CD4-positive, alpha-beta T cell treated with Interleukin-15 for 4 hours (primary cell): ENCODE measurements at places on chromosomes 4 and X.

- DNase-seq: no peak
These were observed 2.7 kb downstream of the EPHA5 start for GRCh38 chr4:65667506-65668041.

DNA sequence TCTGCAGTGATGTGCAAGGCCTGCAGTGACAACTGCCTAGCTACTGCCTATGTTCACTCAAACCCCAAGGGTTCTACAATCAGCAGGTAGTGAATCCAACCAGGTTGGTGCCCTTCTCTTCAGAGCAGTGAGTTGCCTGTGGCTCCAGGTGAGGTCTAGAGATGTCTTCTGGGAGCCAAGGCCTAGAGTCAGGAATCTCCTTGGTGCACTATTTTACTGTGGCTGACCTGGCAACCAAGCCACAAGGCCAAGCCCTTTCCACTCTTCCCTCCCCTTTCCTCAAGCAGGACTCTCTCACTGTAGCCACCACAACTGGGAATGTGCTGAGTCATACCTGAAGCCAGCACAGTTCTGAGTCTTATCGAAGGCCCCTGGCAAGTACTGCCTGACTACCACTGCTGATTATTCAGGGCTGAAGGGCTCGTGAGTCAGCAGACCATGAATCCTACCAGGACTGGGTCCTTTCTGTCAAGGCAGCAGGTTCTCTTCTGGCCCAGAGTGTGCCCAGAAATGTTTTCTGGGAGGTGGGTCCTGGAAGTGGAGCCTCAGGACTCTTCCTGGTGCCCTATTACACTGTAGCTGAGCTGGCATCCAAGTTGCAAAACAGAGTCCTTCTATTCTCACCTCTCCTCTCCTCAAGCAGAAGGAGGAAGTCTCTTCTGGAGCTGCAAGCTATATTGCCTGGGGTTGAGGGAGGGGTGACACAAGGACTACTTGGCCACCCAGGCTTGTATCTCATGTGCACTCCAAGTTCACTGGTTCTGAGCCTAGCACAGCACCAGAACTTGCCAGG lies 111.6 kb downstream of the BTC start:
- DNase-seq: no peak

DNA sequence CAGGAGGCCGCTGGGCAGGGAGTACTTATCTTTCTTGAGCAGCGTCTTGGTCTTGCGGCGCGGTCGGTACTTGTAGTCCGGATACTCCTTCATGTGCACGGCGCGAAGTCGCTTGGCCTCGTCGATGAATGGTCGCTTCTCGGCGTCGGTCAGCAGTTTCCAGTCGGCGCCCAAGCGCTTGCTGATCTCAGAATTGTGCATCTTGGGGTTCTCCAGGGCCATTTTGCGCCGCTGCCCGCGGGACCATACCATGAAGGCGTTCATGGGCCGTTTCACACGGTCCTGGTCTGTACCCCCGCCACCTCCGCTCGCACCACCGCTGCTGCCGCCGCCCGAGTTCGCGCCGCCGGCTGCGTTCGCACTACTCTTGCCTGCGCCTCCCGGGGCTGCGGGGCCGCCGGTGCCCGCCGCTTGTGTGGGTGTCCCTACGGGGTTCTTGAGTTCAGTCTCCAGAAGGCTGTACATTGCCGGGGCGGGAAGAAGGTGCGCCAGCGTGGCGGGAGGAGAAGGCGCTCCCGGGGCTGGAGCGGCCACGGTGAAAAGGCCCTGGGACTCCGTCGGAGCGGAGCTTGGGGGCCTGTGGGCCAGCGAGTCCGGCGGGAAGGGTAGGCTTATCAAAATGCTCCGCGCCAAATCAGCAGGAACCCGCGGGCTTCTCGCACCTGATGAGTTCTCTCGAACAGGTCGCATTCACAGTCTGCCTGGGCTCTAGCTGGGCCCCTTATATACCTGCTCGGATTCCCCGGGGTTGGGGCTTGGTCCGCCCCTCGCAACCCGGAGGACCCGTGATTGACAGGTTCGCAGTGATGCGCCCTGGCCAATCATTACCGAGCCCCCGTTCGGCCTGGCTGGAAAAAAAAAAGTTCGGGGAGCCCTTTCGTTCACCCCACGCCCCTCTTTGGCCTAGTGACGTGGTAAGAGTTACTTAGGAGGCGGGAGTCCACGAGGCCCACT lies at the start of gene SOX3:
Gene SOX3 (minus strand): TSS at position 699 of the 954 bp plus-strand sequence. CDS start 9 bp downstream, at position 690.
- DNase-seq: no peak

DNA sequence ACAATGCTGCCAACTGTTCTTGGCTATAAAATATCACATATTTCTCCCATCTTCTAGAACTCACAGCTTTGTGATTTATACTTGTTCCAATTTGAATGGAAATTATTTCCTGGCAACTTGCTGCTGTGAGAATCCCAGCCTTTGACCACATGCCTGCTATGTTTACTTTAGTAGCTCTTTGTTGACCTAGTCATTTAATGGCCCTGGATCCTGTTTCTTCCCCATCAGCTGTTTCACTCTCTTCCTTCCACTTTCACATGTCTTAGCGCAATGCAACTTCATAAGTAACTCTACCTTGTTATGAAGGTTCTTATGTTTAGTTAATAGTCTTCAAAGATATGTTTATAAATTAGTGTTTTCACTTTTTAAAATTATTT lies 1973.6 kb upstream of the AGA start:
- DNase-seq: no peak

GRCh38 chr4:3475041-3475712 lies 12.1 kb downstream of the DOK7 start:
- no peak for DNase-seq

GRCh38 chr4:156686120-156686519 lies 285.5 kb downstream of the PDGFC start:
- DNase-seq: no peak

DNA sequence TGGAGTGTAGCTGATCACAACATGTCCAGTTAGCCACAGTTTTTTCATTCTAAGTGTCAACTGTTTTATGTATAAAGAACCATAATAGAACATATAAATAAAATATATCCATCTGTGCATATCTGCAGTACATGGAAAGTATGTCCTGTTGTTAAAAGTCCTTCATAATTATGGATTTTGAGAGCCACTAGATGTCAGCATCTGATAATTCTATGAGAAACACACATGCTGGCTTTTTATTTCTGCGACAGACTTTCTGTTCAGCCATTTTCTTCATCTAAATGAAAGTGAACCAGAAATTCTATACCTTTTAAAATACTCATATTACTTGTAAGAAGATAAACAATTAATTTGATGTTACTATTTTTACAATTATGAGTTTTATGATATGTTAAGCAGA lies 251.5 kb downstream of the GPM6A start:
- DNase-seq: no peak

DNA sequence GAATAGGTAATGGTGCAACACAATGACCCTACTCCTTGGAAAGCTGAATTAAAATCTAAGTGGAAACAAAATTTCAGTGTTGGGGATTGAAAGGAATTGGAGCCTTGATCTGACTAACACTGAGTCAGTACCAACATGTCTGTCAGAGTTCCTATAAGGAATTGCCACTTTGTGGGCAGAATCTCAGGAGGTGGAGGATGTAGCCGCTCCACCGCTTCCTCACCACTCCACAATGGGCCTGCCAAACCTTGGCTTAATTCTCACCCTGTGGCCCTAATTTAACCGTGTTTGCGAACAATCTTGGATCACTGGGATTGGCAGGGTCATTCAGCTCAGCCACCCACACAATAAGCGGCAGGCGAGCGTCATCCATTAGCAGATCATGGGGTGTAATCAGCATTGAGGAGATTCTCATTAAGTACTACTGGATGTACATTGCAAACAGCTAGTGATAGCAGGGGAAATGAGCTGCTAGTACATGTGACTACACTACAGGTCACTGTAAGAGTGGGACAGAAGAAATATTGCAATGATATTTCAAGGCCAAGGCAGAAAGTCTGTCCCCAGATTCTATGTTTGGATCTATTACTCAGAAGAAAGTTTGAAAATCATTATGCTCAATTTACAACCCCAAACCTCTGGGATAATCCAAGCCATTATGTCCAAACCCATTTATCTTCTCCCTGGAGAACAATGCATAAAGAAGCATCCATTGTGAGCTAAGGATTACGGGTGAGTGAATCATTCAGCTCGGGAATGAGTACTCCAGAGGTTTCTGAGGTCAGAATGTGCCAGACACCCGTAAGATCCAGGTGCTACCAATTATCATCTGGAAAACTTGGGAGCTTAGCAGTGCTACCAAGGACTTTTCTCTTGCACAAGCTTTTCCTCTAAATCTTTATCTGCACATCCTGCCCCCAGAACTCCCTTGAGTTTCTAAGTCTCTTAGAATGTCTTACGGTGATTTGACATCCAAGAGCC lies 5.8 kb downstream of the SRPX start:
- no peak for DNase-seq

DNA sequence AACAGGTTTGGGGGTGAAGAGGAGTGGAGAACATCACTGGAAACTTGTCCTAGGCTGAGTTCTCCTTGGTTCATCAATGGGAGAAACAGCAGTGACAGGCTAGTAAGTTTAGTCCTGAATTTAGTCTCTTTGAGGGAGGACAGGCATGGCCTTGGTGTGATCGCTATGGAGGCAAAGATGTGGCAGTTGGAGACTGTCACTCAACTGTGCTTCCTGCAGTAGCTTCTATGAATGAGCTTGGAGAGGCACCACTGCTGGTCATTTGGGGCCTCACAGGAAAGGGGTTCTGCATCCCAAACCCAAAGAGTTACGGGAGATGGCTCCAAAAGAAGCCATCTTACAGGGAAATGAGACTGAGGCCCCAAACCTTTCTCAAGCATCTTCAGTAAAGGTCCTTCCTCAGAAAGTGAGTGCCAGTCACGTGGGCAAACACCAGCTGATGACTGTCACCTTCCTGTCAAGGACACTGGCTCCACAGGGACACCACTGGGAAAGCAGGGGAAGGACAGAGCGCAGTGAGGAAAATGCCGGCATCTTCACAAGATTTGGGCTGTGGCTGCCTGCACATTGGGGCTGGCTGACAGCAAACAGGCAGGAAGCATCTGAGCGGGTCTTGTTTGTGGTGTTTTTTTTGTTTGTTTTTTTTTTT lies 7.2 kb downstream of the MRFAP1 start:
- DNase-seq: no peak

- DNase-seq: no peak
These were observed 3.7 kb upstream of the SETD7 start for GRCh38 chr4:139559687-139560086.

DNA sequence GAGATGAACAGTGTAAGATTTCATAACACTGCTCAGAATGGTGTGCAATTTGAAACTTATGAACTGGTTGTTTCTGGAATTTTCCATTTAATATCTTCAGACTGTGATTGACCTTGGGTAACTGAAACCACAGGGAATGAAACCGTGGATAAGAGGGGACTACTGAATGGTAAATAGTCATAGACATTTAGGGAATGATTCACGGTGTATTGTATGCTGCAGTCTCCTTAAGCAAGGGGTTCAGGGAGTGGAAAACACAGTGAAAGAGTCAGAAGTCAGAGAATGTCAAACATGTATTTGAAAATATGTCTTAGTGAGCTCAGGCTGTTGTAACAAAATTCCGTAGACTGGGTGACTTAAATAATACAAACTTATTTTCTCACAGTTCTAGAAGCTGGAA lies 398.2 kb upstream of the DIPK2B start:
- DNase-seq: no peak

DNA sequence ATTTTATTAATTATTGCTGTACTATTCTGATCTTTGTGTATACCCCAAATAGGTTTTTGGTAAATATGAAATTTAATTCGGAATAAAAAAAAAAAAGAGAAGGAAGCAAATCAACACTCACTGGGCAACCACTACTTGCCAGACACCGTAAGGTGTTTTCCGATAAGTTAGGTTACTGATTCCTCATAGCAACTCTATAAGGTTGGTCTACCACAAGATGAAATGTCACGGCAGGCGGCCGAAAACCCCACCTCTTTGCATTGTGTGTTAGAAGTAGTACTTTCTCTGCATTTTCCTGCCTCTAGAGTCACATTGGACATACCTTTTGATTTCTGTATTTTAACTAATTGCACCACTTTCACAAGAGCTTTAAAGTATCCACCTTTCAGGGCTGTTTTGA lies 44.5 kb upstream of the RASGEF1B start:
- DNase-seq: no peak

GRCh38 chr4:164139291-164139690 lies 614.6 kb upstream of the SMIM31 start:
- DNase-seq: no peak

DNA sequence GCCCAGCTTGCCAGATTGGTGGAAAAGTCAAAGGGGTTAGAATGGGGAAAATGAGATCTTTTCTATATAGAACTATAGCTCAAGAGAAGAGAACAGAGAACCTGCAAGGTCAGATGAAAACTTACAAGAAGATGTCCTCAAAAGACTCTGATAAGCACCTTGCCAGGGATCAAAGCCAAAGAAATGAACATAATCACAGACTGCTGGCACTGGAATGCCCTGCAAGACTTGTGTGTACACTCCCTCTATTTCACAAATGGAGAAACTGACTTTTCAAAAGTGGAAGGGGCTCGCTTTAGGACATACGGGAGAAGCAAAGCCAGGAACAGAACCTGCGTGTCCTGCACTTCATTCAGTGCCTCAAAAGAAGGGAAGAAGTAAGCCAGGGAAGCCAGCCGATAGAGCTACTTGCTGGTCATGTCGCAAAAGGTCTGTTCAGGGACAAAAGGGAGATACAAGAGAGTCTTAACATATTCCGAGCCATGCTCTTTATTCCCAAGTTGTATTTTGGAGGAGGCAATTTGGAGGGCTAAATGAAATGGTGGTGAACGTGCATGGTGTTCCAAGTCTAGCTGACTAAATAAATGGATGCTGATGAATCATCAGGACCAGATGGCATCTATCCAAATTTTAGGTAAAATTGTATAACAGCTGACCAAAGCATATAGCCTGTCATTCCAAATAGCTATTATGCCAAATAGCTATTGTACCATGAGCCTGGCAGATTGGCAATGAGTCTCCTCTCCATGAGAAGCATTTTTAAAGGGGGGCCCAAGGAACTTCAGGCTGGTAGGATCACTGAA lies 175.6 kb upstream of the GPC4 start:
- DNase-seq: no peak

- no peak for DNase-seq
These were observed 494.5 kb downstream of the BCOR start for GRCh38 chrX:39603230-39603629.

DNA sequence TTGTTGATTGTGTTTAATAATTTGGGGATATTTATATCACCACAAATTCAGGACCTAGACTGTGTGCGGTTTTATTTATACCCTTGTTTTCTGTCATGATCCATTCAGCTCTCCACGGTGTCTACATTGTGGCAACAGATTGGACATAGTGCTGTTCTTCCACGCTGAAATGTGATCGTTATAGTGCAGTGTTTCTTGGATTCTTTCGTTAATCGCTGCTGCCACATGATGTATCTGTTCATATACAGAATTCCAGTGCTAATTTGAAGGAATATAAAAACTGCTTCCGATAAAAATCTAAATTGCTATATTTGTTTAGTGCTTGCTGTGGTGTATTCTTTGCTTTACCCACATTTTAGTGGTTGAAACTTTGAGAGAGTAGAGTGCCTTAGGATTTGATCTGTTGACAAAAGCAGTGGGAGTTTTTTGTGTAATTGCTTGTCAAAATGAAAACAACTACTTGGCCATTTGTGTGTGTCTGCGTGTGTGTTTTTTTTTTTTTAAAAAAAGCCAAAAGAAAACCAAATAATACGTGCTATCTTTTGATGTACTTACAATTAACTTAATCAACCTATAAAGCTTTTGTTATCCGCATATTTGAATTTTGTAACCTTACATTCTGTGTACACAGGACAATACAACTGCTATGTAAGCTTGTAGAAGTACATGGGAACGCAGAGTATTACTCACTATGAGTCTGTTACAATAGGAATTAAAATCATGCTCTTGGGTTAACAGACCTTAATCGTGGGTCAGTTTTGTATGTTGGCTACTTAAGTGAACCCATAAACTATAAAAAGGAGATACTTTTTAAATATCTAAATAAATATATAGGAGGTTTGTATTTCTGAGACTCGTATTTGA lies 353.3 kb downstream of the ARHGAP24 start:
- DNase-seq: no peak

GRCh38 chr4:3768842-3769641 lies 2.9 kb downstream of the ADRA2C start:
- DNase-seq: no peak
